Bronchial smooth muscle cell (primary cell): ENCODE measurements at places on chromosomes 16 and 17. TPM values are rescaled to one million over a fixed set of nuclear protein-coding genes. Genes with fewer than 3 reads are reported as not detected.

The GRIN2C gene
- 0.16 and 0.26 TPM in 2 replicates for total RNA-seq

The CHD3 gene
- 229 and 439 TPM in 2 replicates for total RNA-seq

The CACNA1G gene
- 0.32 and 1.0 TPM in 2 replicates for total RNA-seq

The NPIPA7 gene
- 0.47 and 1.1 TPM in 2 replicates for total RNA-seq

The KCNJ18 gene
- total RNA-seq, result not detected in 2 replicates

The CMC2 gene
- 23.3 and 31.3 TPM in 2 replicates for total RNA-seq

The HOXB7 gene
- 2.9 and 3.8 TPM in 2 replicates for total RNA-seq

The USH1G gene
- total RNA-seq, result under 0.01 and 0.09 TPM in 2 replicates

The ACSM2A gene
- not detected in 2 replicates for total RNA-seq

The TEKT5 gene
- total RNA-seq, result 0.34 TPM in 1 of 2 replicates, not detected in the other

The KRTAP9-8 gene
- not detected in 2 replicates for total RNA-seq

The RSKR gene
- 2.0 and 3.8 TPM in 2 replicates for total RNA-seq

The IGFALS gene
- total RNA-seq, result under 0.01 TPM in 1 of 2 replicates, not detected in the other

The BICDL2 gene
- 0.17 and 0.32 TPM in 2 replicates for total RNA-seq

The BAIAP3 gene
- total RNA-seq, result 0.32 and 0.34 TPM in 2 replicates

The RAB11FIP4 gene
- 0.16 and 3.6 TPM in 2 replicates for total RNA-seq
